Kidney (tissue), 22 donors: ENCODE measurements at places on chromosomes 11 and 22.

DNA sequence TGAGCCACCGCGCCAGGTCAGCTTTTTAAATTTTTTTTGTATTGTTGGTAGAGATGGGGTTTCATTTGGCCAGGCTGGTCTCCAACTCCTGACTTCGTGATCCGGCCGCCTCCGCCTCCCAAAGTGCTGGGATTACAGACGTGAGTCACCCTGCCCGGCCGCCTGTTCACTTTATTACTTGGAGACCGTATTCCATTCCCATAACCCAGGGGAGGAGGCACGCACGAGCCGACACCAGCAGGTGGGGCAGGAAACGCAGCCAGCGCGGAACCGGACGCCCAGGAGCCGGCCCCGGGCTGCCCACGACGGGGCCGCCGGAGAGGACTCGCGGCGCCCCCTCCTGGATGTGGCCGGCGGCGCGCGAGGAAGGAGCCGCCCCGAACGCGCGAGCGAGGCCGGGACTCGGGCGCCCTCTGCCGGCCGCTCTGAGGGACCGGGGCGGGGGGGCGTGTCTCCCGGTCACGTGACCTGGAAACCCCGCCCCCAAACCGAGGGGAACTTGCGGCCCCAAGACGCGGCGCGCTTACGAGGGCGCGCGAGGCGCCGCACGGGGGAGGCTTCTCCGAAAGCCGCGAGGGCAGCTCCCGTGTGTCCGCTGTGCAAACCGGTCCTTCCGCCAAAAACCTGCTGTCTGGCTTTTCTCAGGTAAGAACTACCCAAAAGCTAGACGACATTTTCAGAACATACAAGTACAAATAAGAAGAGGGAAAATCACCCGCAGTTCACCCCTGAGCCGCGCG, 11.6 kb upstream of the RNH1 start:
- peak; percentile 78 for DNase-seq

GRCh38 chr11:17449158-17449557, 27.5 kb downstream of the ABCC8 start:
- DNase-seq, result no peak

DNA sequence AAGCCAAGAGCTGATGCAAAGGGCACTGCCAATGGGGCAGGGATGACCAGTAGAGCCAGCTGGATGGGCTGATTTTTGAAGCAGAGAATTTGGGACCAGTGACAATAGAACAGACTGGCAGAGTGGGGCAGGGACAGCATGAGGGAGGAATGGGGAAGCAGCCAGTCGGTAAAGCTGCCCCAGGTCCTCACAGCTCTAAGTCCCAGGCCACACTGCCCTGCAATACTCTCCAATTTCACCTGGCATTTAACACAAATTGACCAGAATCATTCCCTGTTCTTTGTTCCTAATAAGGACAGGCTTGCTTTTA, 186.9 kb downstream of the CTTN start:
- no peak for DNase-seq

- no peak for DNase-seq
Observed at GRCh38 chr11:132531921-132532320, 1000.4 kb downstream of the OPCML start.
